ENCODE measurements at places on chromosomes 2 and 18. TPM values are rescaled to one million over a fixed set of nuclear protein-coding genes. Genes with fewer than 3 reads are reported as not detected.

GRCh38 chr2:16037808-16038457 lies 97.6 kb downstream of the MYCN start:
- DNase-seq = no peak
- no peak overlapping the region for H3K4me3 ChIP-seq
- H3K27me3 ChIP-seq = no peaks in the 10 kb centered on the region
- H3K27ac ChIP-seq = no peak overlapping the region
- H3K36me3 ChIP-seq = no peaks in the 10 kb centered on the region
- H3K4me1 ChIP-seq = no peaks in the 10 kb centered on the region

- DNase-seq = peak; percentile 89
- no peaks in the 10 kb centered on the region for H3K4me1 ChIP-seq
- no peaks in the 10 kb centered on the region for H3K27me3 ChIP-seq
- peak within 1 kb of the TSS; percentile 52 for H3K4me3 ChIP-seq
- H3K27ac ChIP-seq = peak within 1 kb of the TSS; percentile 75
- no peaks in the 10 kb centered on the region for H3K36me3 ChIP-seq
Observed at GRCh38 chr2:27086724-27087593, at the start of gene KHK. Gene KHK (plus strand): TSS chr2:27086772. CDS start chr2:27087260, 488 bp downstream.

- DNase-seq = no peak
- no peak overlapping the region for H3K4me3 ChIP-seq
- peak overlapping the region; percentile 13 for H3K27ac ChIP-seq
Observed at GRCh38 chr18:23232331-23232730, 97.0 kb downstream of the CABLES1 start.

- no peaks in the 10 kb centered on the region for H3K27me3 ChIP-seq
- no peaks in the 10 kb centered on the region for H3K4me1 ChIP-seq
- H3K36me3 ChIP-seq = no peaks in the 10 kb centered on the region
- DNase-seq = no peak
Observed at GRCh38 chr2:80459028-80459427, 154.5 kb upstream of the LRRTM1 start.

DNA sequence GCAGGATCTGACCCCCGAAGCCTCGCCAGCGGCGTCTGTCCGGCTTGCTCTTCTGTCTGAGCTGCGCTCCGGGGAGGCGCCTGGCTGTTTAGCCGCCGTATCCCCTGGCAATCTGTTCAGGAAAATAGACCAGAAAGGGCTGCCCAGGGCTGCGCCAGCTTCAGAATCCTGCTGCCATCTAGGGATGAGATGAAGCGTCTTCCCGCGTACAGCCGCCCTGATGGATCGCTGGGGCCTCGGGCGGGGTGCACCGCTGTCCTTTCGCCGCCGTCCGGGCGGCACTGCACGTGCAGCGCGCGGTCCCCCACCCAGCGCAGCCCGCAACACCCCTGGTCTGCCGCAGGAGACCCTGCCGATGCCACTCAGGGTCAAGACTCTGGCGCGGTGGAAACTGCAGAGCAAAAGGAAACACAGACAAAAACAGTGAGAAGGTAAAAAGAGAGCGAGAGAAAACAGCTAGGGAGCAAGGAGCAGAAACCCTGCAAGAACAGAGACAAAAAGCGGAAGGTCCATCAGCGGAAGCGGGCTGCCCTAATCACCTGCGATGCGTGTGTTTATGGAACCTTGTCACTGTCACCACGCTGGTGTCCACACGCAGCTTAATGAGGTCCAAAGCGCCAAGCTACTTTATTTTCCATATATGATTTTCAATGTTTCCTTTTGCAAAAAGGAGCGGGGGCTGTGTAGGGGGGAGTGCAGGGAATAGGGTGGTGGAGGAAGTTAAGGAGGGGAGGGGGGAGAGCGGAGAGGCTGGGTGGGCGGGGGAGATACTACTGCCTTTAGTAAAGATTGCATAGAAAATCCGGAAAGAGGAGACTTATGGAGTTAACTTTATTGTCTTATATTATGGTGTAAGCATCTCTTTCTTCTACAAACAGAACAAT lies 2113.3 kb upstream of the PIK3C3 start:
- no peaks in the 10 kb centered on the region for H3K4me1 ChIP-seq
- DNase-seq = peak; percentile 25
- H3K27ac ChIP-seq = no peak overlapping the region

GRCh38 chr2:216634370-216635148 lies 1.3 kb downstream of the IGFBP2 start:
- H3K27ac ChIP-seq = peak overlapping the region; percentile 75
- no peaks in the 10 kb centered on the region for H3K27me3 ChIP-seq
- H3K4me3 ChIP-seq = peak overlapping the region; percentile 76
- no peaks in the 10 kb centered on the region for H3K36me3 ChIP-seq
- H3K4me1 ChIP-seq = no peaks in the 10 kb centered on the region

DNA sequence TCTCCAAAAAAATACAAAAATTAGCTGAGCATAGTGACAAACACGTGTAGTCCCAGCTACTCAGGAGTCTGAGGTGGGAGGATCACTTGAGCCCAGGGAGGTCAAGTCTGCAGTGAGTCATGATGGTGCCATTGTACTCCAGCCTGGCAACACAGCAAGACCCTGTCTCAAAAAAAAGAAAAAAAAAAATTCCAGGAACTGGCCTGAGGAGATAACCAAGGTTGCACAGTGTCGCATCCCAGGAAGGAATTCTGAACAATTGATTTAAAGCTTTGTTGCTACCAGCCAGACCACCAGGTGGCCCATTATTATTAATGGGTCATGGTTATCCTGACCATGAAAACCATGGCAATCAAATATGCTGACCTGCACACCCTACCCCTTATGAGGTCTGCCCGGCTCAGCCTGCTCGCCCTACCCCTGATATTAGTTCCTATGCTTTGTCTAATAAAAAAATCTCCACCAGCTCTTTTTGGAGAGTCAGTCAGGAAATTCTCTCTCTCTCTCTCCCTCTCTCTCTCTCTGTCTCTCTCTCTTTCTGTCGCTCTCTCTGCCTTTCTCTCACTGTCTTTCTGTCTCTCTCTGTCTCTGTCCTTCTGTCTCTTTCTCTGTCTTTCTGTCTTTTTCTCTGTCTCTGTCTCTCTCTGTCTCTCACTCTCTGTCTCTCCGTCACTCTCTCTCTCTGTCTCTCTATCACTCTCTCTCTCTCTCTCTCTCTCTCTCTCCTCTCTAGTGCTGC lies 73.7 kb downstream of the NCAPH start:
- no peaks in the 10 kb centered on the region for H3K27me3 ChIP-seq
- no peaks in the 10 kb centered on the region for H3K4me1 ChIP-seq
- no peak overlapping the region for H3K27ac ChIP-seq
- DNase-seq = no peak
- no peak overlapping the region for H3K4me3 ChIP-seq

- H3K36me3 ChIP-seq = no peaks in the 10 kb centered on the region
- no peak overlapping the region for H3K4me3 ChIP-seq
- no peaks in the 10 kb centered on the region for H3K27me3 ChIP-seq
Observed at GRCh38 chr2:190626641-190627210, 22.2 kb upstream of the NAB1 start.

DNA sequence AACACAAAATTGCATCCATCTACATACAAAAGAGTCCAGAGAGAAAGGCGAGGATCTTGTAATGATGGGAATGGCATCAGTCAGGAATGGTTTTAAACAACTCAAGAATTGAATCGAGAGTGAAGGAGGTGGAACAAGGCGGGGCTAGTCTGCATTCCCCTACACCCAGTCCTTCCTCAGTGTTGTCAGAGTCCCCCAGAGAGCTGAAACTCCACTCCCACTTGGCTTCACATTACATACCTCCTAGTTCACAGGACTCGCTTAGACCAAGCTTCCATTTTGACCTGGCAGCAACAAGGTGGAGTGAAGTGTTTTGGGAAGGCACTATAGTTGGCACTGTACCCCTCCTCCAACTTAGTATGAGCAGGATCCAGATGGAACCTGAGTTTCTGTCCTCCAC lies 1273.5 kb upstream of the CRIM1 start:
- no peaks in the 10 kb centered on the region for H3K27me3 ChIP-seq
- no peak for DNase-seq
- no peak overlapping the region for H3K27ac ChIP-seq
- H3K4me3 ChIP-seq = no peak overlapping the region

DNA sequence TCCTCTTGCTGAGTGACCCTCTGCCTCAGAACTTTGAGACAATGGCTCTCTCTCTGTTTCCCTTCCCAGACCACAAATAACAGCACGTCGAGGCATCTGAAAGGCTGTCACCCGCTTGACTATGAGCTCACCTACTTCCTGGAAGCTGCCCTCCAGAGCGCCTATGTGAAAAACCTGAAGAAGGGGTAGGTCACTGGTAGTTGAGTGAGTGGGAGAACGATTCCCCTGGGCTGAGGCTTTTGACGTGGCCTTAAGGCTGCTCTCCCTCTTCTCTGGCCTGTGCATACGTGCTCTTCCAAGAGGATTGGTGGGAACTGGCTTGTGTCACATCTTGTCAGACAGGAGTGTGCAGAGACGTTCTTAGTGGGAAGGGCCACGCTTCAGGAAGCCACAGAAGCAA lies 63.1 kb upstream of the MCFD2 start:
- no peak overlapping the region for H3K27ac ChIP-seq
- DNase-seq = no peak
- H3K4me1 ChIP-seq = no peaks in the 10 kb centered on the region
- no peaks in the 10 kb centered on the region for H3K27me3 ChIP-seq
- no peak overlapping the region for H3K4me3 ChIP-seq

DNA sequence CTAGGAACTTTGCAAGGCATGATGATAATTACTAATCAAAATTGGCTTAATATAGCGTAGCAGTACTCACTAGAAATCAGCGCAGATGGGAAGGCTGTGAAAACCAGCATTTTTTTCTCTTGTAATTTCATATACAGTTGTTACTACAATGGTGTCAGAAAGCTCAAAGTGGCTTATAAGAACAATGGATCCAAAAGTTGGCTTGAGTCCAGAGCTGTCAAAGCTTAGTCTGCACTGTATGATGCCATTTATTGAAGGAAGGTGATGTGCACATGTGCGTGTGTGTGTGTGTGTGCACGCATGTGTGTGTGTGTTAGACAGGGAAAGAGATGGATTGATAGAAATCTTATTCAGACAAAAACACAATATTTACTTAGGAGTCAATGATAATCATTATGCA lies 341.3 kb downstream of the TGIF1 start:
- H3K27ac ChIP-seq = no peak overlapping the region
- no peaks in the 10 kb centered on the region for H3K36me3 ChIP-seq
- DNase-seq = no peak
- no peaks in the 10 kb centered on the region for H3K4me1 ChIP-seq

- no peak overlapping the region for H3K27ac ChIP-seq
- no peaks in the 10 kb centered on the region for H3K27me3 ChIP-seq
- no peak for DNase-seq
- H3K36me3 ChIP-seq = no peaks in the 10 kb centered on the region
- H3K4me1 ChIP-seq = no peaks in the 10 kb centered on the region
Observed at GRCh38 chr2:58896638-58897037, 655.5 kb upstream of the FANCL start.

GRCh38 chr2:8447610-8448221 lies 234.1 kb upstream of the ID2 start:
- H3K4me1 ChIP-seq = no peaks in the 10 kb centered on the region
- H3K4me3 ChIP-seq = no peak overlapping the region
- no peaks in the 10 kb centered on the region for H3K27me3 ChIP-seq
- H3K36me3 ChIP-seq = no peaks in the 10 kb centered on the region

DNA sequence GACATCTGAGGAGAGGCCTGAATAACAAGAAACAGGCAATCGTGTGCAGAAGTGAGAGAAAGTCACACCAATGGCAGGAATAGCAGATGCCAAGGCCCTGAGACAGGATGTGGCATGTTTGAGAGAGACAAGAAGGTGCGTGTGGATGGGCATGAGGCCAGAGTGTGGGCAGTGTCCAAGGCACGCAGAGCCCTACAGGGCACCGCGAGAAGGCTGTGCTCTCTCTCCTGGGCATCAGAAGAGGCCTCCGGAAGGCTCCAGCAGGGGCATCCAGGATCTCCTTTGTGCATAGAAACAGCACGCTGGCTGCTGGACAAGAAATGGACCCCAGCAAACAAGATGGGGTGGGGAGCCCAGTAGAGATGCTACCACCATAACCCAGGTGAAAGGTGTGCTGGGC lies 239.0 kb upstream of the RAB6C start:
- H3K36me3 ChIP-seq = no peaks in the 10 kb centered on the region
- H3K4me3 ChIP-seq = no peak overlapping the region
- H3K27me3 ChIP-seq = no peaks in the 10 kb centered on the region

- DNase-seq = no peak
- H3K36me3 ChIP-seq = no peaks in the 10 kb centered on the region
- H3K4me3 ChIP-seq = no peak overlapping the region
- H3K27ac ChIP-seq = no peak overlapping the region
Observed at GRCh38 chr2:109422071-109422757, 191.6 kb downstream of the SEPTIN10 start.

- H3K4me3 ChIP-seq = no peak overlapping the region
- no peaks in the 10 kb centered on the region for H3K36me3 ChIP-seq
- peak; percentile 68 for DNase-seq
- H3K27me3 ChIP-seq = no peaks in the 10 kb centered on the region
- no peaks in the 10 kb centered on the region for H3K4me1 ChIP-seq
- no peak overlapping the region for H3K27ac ChIP-seq
Observed at GRCh38 chr2:234823196-234823876, 128.5 kb upstream of the SH3BP4 start.

GRCh38 chr2:39227628-39228412 lies 15.9 kb downstream of the CDKL4 start:
- peak; percentile 77 for DNase-seq
- H3K36me3 ChIP-seq = no peaks in the 10 kb centered on the region
- H3K4me1 ChIP-seq = no peaks in the 10 kb centered on the region
- no peaks in the 10 kb centered on the region for H3K27me3 ChIP-seq

GRCh38 chr2:24330161-24330560 lies 30.2 kb downstream of the ITSN2 start:
- no peaks in the 10 kb centered on the region for H3K4me1 ChIP-seq
- H3K27me3 ChIP-seq = no peaks in the 10 kb centered on the region
- DNase-seq = no peak

GRCh38 chr2:238831177-238831576 lies 16.7 kb upstream of the TWIST2 start:
- H3K27ac ChIP-seq = no peak overlapping the region
- H3K27me3 ChIP-seq = no peaks in the 10 kb centered on the region
- H3K4me3 ChIP-seq = no peak overlapping the region
- H3K4me1 ChIP-seq = no peaks in the 10 kb centered on the region

GRCh38 chr18:74457043-74457724 lies at the start of gene DIPK1C:
Gene DIPK1C (minus strand): TSS chr18:74457308. CDS start chr18:74457259, 49 bp downstream.
- peaks cover 11% of the 10 kb centered on the region for H3K4me1 ChIP-seq
- no peak within 1 kb of the TSS for H3K4me3 ChIP-seq
- H3K36me3 ChIP-seq = no peaks in the 10 kb centered on the region

DNA sequence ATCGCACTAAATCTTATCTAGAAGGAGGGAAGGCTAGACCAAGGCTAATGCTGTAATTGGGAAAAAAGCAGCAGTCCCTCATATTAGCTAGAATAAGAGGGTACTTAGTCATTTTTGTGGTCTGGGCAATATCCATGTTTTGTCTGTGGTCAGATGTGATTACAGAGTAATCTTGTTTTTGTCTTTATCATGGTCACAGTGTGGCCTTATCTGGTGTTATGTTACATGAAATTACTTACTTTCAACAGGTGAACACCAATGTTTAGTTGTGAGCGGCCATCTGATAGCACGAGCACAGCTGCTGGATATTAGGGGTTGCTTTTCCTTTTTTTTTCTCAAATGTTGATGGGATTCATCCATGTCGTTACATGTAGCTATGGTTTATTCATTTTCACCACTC lies 23.7 kb upstream of the PLEKHM3 start:
- H3K27ac ChIP-seq = no peak overlapping the region
- DNase-seq = no peak
- H3K4me3 ChIP-seq = no peak overlapping the region

Gene HAAO
- total RNA-seq = 187 TPM

Gene ALPI
- total RNA-seq = not detected

Gene SULT1C4
- total RNA-seq = 1.8 TPM

Gene FAM124B
- total RNA-seq = 0.62 TPM

Gene TGFA
- total RNA-seq = 4.4 TPM

Gene SIX3
- total RNA-seq = not detected

Gene RAB6C
- not detected for total RNA-seq

Gene DRC1
- not detected for total RNA-seq

Data from right lobe of liver (tissue), 6 donors.